ENCODE measurements at places on chromosomes 3 and 15. TPM values are rescaled to one million over a fixed set of nuclear protein-coding genes. Genes with fewer than 3 reads are reported as not detected.

The RNU5B-1 gene
- total RNA-seq = not detected

The KNG1 gene
- total RNA-seq = not detected

The TMC3 gene
- not detected for total RNA-seq

The GPR171 gene
- total RNA-seq = not detected

The NPAP1 gene
- total RNA-seq = not detected

The NR2E3 gene
- 0.77 TPM for total RNA-seq

The UBAP1L gene
- total RNA-seq = 0.99 TPM

The SCAANT1 gene
- total RNA-seq = 1.7 TPM

The GCNT3 gene
- 0.26 TPM for total RNA-seq

The LCMT2 gene
- total RNA-seq = 7.2 TPM

The SIDT1 gene
- not detected for total RNA-seq

The TMEM207 gene
- total RNA-seq = not detected

The TM4SF18 gene
- total RNA-seq = not detected

The GRIP2 gene
- total RNA-seq = under 0.01 TPM

The SLC22A13 gene
- total RNA-seq = 0.33 TPM

The CHAC1 gene
- 33.1 TPM for total RNA-seq

The WWTR1 gene
- 13.7 TPM for total RNA-seq

Data from fibroblast of lung (primary cell).